ENCODE measurements at places on chromosomes 6 and 20. TPM values are rescaled to one million over a fixed set of nuclear protein-coding genes. Genes with fewer than 3 reads are reported as not detected.
A peak's percentile ranks its signal among the peaks of the same experiment; 100 is the strongest.

- peak; percentile 24 for DNase-seq
These were observed 1.9 kb downstream of the JARID2 start for GRCh38 chr6:15247500-15248450.

DNA sequence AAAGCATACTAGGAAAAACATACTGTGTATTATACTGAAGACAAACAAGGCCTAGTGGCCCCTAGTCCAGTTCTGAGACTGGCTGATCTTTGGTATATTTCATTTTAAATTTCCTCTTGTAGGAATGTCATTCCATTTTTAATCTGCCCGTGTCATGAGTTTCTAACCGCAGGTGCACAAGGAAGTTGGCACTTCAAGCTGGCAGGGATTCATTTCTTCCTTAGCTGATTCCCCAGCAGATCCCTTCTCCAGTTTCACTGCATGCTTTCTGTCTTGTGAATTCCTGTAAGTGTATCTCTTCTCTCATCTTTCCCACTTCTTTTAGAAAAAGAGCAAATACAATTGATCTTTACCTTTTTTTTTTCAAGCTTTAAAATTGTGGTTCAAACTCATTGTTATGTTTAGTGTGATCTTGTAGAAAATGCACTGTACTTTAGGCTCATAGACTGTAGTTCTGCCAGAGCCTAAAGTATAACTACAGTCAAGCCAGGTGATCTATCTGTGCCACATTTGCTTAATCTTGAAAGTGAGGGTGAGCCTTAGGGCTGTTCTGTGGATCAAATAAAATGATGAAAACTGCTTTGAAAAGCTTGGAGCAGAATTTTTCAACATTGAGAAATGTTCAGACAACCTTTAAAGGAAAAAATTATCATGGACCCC, 37.0 kb downstream of the RNF217 start:
- DNase-seq = no peak

- DNase-seq = no peak
These were observed 11.4 kb upstream of the PGC start for GRCh38 chr6:41758641-41759035.

DNA sequence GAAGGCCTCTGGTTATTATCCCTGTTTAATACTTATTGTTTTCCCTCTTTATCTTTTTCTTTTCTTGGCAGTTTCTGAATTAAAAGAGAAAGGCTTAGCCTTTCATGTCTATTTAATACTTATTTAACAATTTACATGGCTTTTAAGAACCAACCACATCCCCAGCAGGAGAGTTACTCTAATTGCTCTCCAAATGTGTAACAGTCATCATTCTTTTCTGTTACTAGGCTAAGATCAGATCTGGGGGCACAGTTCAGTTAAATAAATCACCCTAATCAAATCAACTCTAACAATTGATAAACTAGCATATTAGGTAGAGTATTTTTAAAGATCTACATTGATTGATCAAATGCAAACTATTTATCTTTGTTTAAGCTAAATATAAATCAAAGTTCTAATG, 54.1 kb upstream of the NT5E start:
- DNase-seq = no peak

TFB1M gene
- total RNA-seq = 15.6 TPM

TRIM15 gene
- not detected for total RNA-seq

PGC gene
- not detected for total RNA-seq

DNA sequence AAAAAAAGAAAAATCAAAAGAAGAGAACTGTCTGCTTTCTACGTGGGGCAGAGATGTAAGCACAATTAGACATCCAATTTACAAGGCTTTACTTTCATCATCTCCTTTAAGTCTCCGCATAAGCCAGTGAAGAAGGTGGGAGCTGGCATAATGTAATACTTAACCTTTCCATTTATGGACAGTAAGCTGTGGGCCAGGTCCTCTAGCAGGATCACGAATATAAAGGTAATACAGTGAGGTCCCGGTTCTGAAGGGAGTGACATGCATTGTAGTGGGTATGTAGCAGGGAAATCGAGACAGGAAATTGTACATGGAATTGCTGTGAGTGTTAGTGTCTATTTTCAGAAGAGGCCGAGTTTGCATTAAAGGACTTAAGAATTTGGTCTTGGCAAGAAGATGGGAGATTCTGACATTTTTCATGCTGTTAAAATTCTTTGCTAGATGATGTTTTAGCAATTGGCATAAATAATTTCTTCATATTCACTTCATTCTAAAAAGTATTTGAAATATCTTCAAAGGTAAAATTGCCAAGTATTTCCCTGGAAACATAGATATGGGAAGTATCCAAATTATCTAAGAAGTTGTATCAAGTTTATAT, 20.4 kb upstream of the POPDC3 start:
- no peak for DNase-seq

DNA sequence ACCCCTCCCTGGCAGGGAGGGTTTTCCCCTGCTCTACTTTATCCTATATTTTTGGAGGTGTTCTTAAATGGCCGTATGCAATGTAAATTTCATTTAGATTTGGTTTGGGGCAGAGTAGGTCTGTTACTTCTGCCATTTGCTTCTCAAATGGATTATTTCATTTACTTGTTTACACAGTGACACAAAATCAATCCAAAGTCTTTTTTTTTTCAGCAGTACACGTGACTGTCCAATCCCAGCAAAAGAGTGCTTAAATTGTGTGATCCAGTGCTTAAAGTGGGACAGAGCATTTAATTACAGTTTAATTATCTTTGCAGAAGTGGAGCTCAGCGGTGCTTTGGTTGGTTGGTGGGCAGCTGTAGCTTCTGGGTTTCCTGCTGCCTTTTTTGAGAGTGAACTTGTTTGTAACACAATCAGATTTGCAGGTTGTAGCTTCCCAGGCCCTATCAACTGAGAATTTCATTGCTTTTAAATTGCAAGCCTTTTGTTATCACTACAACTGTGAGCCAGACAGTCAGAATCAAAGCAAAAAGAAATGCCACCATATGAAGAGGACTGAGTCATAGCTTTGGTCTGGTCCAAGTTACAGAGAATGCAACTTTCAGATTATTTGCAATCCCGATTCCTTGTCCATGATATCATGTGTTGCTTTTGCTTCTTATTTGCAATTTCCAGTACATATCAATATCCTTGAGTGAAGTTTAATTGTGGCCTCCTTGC, 216.9 kb downstream of the DOK5 start:
- DNase-seq = no peak

PNPLA1 gene
- total RNA-seq = not detected

DNA sequence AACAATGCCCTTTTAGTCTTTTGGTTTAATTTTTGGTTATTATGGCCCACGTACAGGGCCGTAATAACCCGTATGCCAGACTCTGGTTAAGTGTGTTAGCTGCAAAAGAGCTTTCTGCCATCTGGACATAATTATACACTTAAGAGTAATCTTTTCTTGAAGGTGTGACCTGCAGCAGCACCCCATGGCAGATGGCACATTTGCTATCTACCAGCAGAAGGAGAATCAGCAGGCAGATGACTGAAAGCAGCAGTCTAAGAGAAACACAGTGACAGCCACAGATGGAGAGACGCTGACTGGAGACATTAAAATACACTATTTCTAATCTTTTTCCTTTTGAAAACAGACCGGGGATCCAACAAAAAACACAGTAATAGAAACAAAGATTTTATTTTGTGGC, 18.7 kb downstream of the ASF1A start:
- no peak for DNase-seq

GRCh38 chr6:18420328-18420727, 33.2 kb downstream of the RNF144B start:
- DNase-seq = no peak

- DNase-seq = no peak
These were observed 758.0 kb upstream of the MMS22L start for GRCh38 chr6:98041056-98041455.
